Calu3 (cell line): ENCODE measurements at places on chromosomes 6 and 20. TPM values are rescaled to one million over a fixed set of nuclear protein-coding genes. Genes with fewer than 3 reads are reported as not detected.

The BPI gene
- not detected in 2 replicates for total RNA-seq

The CLPSL2 gene
- not detected in 2 replicates for total RNA-seq

The DSP gene
- total RNA-seq = 46.4 and 57.7 TPM in 2 replicates

GRCh38 chr6:139738801-139739455 is 364.5 kb upstream of the CITED2 start:
- H3K27ac ChIP-seq = no peak overlapping the region
- no peak for DNase-seq
- no peaks in the 10 kb centered on the region for H3K27me3 ChIP-seq
- H3K4me1 ChIP-seq = no peaks in the 10 kb centered on the region
- H3K4me3 ChIP-seq = no peak overlapping the region

DNA sequence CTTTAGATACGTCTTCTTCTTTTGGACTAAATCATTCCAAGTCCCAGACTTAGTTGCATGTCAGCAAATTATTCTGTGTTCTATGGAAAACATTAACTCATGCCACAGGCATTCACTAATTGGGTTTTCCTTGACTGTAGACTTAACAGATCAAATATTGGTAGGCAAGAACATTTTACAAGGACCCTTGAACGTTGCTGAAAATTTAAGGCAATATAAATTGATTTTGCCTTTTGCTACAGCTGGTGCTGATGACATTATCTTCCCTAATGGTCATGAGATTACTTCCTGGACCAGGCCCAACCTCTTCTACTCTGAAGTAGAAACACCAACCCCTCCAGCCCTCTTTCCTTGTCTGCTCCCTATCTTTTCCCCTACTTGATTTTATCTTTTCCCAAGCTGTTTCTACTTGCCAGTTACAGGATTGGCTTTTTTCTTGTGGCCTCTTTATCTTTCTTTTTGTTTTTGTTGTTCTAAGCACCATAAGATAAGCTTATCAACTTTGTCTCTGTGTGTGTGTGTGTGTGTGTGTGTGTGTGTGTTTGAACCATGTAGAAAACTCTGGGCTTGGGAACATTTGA is 514.0 kb upstream of the SOX4 start:
- peaks cover 16% of the 10 kb centered on the region for H3K4me1 ChIP-seq
- DNase-seq = no peak
- no peak overlapping the region for H3K4me3 ChIP-seq
- H3K27ac ChIP-seq = no peak overlapping the region

GRCh38 chr20:9627219-9627618 is 112.8 kb downstream of the LAMP5 start:
- peaks cover 13% of the 10 kb centered on the region for H3K27me3 ChIP-seq
- no peak overlapping the region for H3K4me3 ChIP-seq
- H3K27ac ChIP-seq = peak overlapping the region; percentile 60
- no peaks in the 10 kb centered on the region for H3K36me3 ChIP-seq
- no peaks in the 10 kb centered on the region for H3K4me1 ChIP-seq

DNA sequence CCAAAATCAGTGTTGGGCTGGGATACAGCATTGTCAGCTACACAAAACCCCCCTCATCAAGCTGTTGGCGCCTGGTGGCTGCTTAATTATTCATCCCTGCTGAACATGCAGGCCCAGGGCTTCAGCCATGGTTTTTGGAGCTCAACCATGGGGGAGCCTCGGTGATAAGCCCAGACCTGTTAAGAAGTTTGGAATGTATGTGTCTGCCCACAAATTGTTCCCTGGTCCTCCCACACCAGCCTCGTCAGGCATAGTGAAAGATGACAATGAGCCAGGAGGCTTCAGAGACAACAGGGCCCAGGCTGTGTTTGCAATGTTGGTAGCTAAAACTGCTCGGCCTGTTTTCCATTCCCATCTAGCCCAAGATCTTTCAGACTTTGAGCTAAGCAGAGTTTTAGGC is 34.8 kb upstream of the SIRPA start:
- H3K27ac ChIP-seq = no peak overlapping the region
- H3K4me1 ChIP-seq = no peaks in the 10 kb centered on the region
- no peak overlapping the region for H3K4me3 ChIP-seq
- no peaks in the 10 kb centered on the region for H3K27me3 ChIP-seq
- H3K36me3 ChIP-seq = no peaks in the 10 kb centered on the region
